ENCODE measurements at places on chromosomes 2 and 18.

- peak; percentile 14 for DNase-seq
Observed at GRCh38 chr18:11215216-11215615, 65.8 kb upstream of the PIEZO2 start.

DNA sequence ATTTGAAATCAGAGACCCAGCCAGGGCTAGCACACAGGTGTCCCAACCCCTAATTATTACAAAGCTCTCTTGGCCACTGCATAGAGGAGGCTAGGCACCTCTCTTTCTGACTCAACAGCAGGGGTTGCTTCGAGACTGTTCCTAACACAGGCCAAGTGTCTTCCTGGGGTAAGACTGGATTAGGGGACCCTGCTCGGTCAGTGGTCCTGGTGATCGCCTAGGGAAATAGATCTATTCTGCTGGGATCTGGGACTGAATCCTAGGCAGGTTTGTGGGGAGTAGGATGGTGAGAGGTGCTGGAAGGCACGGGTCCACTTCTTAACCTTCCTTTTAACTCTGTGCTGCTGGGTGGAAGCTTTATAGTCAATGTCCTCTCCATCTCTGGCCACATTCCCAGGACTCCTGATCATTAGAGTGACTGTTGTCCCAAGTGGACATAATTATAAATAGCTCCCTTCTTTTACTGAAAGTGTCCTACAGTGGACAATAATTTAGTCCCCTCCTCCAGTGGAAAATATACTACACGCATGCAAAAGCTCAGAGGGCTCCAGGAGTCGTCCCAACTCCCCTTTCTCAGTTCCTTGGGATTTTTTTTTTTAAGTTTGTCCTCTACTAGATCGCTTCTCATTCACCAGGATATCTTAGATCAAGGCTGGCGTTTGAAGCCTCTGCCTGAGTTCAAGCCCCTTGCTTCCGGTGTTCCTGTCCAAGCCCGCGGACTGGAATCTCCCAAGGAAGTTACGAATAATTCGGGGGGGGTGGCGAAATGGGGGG lies 1.3 kb upstream of the TRIB2 start:
- no peak for DNase-seq

DNA sequence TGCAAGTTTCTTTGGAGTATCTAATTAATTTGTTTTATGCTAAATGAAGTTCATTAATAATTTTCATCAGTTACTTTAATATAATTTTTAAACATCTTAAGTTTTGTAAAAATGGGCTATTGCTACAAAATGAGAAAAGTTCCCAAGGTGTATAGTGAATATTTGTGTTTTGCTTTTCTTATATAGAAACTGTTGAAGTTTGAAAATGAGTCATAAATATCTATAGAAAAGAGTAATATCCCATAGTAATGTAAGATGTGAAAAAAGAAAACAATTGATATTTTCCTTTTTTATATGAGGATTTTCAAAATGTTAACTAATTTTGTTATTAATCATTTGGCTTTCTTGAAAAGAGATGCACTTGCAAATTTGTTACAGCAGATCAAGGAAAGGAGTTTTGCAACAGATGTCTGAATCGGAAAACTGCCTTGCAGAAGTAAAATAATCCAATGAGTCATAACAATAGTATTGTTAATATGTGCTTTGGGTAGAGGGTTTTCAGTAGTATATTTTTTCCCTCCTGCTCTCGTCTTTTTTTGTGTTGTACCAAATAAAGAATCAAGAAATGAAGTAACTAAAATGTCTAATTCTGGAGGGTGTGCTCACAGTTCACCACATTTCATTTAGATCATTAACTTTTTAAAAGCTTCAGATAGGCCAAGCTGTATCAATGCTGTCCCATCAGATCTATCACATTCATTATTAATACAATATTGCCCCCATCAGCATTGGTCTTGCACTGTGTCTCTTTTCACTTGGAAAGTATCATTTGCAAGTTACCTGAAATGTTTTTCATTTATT lies 15.5 kb downstream of the DUSP19 start:
- no peak for DNase-seq

- no peak for DNase-seq
Observed at GRCh38 chr2:175010848-175011254, 5.7 kb upstream of the CHN1 start.

GRCh38 chr2:176407706-176408105 lies 138.5 kb downstream of the MTX2 start:
- no peak for DNase-seq

DNA sequence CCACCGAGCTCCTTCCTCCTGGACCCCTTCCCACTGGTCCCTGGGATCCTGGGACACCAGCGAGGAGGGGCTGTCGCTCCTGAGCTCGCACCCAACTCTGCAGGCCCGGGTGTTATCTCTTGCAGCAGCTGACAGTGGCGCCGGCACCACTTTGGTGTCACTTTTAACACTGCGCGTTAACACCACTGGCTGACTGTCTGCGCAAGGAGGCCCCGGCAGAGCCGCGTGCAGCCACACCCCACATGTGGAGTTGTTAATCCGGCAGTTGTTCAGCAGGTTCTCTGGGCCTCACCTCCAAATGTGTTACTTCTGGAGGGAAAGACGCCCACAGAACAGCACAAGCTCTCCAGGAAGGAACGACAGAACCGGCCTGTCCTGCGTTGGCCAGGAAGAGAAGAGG lies 155.0 kb upstream of the GLI2 start:
- no peak for DNase-seq

DNA sequence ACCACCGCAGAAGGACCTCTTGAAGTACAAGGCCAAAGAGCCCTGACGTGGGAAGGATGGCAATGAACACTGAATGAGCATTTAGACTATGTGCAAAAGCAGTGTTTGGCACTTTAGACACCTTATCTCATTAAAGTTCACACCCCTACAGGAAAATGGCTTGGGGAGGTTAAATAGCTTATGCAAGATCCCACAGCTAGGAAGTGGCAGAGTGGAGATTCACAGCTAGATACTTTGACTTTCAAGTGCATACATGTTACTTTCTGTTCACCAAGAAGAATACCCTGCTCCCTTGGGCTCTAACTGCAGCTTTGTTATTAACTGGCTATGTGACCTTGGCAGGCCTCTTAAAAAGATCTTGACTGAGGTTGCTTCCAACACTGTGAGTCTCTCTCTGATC lies 58.2 kb downstream of the ICOS start:
- DNase-seq, result no peak

DNA sequence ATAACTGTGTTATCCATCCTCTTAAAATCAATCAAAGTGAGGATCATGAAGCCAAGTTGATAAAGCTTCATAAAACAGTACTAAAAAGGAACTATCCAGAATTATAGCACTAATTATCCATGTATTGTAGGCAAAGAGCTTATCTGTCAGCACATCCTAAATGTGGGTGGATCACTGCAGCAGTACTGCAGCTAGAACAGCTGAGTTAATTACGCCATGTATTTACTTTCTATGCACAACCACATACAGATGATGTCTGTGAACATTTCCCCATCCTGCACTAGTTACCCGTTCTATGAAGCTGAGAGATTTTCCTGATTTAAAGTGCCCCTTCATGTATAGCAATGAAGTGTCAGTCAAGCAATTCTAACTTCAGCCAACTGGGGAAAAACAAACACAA lies 96.6 kb downstream of the RAPH1 start:
- no peak for DNase-seq

DNA sequence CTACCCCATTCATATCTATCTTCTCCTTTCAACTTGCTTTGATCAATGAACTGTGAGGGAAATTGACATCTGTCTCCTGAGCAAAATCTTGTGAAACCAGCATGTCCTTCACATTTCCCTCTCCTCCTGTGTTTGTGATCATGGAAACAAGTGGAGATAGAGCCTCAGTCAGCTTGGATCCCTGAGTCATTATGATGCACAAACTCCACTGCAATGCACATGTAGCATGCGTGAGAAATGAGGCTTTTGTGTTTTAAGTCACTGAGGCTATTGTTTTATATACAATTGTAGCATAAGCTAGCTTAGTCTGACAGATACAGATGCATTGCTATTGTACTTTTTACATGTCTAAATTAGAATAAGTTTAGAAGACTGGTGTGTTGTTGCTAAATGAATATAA lies 85.2 kb upstream of the HNMT start:
- DNase-seq, result no peak

GRCh38 chr2:9326975-9327374 lies 96.4 kb downstream of the ITGB1BP1 start:
- no peak for DNase-seq

DNA sequence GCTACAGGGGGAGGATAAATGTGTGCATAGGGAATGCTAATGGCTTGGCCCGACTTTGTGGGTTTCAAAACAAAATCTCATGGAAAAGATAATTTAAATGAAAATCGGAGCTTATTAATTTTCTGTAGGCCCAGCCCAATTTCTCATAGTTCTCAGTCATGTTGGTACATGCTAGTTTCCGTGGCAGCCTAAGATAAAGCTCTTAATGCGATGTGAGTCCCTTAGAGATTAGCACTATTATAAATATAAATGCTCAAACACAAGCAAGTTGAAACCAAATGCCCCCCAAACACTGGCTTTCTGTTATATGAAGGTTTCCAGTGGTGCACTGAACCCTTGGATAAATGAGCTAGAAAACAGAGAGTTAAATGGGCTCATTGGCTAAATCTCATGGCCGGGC lies 168.0 kb downstream of the BCL2 start:
- DNase-seq, result no peak

DNA sequence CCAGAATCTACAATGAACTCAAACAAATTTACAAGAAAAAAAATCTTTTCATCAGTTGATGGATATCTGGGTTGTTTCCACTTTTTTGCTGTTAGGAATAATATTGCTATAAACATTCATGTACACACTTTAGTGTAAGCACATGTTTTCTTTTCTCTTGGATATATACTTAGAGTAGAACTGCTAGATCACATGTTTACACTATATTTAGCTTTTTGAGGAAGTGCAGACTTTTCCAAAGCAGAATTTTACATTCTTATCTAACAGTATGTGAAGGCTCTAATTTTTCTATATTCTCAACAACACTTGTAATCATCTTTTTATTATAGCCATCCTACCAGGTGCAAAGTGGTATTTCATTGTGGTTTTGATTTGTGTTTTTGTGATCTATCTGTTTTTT lies 103.6 kb upstream of the RMP24 start:
- DNase-seq, result no peak

DNA sequence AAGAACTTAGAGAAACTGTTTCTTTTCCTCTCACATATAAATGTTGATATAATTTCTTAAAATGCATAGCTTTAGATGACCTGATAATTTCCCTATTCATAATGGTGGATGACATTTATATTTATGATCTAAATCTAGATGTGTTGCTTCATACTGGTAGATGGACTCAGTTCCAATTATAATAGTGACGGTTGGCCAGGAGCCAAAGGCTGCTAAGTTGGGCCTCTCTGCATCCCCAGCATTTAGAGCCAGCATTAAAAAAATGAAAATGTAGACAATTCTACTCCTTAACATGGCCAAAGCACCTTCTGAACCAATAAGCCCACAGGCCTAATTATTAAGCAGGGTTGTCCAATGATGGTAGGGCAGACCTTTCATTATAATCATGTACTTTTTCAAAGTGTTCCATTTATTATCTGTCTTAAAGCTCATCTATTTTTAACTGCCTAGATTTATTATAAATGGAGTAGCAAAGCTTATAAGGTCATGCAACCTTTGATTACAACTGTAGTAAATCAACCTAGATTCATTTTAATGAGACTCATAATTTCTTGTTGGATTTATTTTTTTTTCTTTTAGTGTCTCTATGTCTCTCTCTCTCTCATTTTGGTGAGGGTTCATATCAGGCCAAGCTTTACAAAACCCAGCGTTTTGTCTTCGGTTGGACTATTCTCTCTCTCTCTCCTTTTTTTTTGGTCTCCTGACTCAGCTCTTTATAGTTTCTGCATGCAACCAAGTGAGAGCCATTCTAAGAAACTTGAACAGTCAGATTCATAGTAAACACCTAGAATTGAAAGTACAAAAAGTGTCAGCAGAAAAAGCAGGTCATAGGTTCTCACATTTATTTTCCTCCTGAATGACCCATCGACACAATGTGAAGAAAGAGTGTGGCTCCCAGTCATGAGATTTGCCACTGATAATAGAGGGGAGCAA lies 2016.1 kb upstream of the PIK3C3 start:
- no peak for DNase-seq

DNA sequence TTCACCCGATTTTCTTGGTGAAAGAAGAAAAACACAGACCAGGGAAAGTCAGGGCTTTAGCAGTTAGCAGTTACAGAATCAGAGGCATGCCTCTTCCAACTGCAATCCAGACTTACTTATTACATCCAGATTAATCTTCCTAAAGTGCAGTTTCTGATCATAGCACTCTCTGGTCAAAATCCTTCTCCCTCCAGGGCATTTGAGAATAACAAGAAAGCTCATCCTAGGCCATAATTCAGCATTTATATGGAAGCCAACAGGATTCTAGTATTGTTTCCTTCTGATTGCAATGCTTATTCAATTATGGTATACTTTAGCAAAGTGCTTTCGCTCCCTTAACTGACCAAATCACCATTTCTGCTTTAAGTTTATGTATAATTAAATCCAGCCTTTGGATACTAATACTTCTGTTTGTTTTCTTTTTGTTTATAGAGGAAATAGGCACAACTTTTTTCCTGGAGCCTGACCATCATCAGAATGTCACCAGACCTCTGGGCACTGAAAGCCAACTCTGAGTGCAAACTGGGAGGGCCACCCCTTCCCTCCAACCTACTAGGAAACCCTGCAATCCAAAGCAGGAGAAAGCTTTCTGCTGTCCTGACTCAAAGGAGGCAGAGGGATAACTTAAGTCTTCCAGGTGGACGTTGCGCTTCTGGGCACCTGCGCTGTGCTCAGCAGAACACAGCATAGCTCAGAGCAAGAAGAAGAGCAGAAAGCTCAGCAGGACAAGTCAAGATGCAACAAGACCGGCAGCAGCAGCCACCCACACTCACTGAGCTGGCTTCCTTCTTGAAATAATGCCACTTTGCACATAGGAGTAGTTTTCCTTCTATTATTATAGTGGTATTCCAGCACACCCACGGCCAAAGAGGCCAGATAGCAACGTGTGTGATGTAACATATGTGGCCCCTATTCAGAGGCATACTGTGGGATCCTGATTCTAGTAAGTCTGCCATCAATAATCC lies 99.3 kb downstream of the STK39 start:
- DNase-seq, result no peak

GRCh38 chr18:35063875-35064690 lies 22.9 kb downstream of the MAPRE2 start:
- DNase-seq, result no peak

GRCh38 chr2:169709981-169710380 lies 15.7 kb downstream of the PHOSPHO2 start:
- no peak for DNase-seq

DNA sequence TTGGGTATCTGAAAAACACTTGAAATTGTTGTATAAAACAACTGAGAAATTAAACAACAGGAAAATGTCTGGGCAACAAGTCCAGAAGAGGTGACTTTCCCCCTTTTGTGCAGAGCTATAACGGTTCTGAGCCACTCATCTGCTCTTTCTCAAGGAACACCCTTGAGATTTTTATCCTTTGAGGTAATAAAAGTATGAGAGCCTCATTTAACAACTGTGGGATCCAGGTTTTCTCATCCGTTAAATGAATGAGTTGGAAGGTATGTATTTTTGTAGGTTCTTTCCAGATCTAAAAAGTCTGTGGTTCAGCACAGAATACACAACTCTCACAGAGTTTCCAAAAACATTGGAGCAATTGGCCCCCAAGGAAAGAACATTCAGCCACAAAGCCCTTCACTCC lies 93.0 kb downstream of the ANKRD44 start:
- DNase-seq, result no peak

GRCh38 chr2:172996387-172996961 lies 79.2 kb upstream of the MAP3K20 start:
- DNase-seq, result no peak

All from KG1 (cell line).